Stimulated activated CD8-positive, alpha-beta memory T cell treated with anti-CD3 and anti-CD28 coated beads, Interleukin-7, amount 100 ng/mL, for 1 hour (primary cell): ENCODE measurements at places on chromosomes 4 and X.

DNA sequence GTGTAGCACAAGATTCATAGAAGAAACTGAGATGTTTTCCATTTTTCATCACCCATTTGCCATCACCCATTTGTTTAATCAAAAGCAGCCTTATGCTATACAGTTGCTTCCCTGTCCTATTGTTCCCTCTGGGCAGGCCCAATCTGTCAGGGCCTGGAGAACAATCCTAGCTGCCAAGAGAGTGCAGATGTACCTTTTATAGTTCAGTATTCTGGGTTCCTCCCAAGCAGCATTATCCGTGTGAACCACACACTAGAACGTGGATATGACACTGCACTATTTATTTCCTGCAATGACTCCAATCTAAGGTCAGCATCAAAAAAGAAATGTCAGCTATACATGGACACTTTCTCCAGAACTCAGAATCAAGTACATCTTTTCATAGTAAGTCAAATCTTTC, 269.0 kb downstream of the ADGRA3 start:
- no peak for DNase-seq

GRCh38 chr4:169815606-169816005, 57.9 kb upstream of the HPF1 start:
- DNase-seq = no peak

DNA sequence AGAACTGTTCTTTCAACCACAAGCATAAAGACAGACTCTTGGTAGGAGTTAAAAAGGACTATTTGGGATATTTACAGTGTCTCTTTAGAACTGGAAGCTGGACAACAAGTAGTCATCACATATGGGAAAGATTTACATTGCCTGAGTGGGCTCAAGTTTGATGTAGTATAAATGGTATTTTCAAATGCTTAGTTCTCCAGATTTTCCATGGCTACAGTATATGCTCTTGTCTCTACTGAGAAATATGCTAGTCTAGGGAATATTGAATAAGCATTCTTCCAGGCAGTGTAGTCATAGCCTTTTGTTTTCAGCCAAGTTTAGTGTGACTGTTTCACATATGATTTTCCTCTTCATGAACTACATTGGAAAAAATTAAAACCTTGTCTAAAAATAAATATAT, 315.6 kb downstream of the ARHGAP24 start:
- no peak for DNase-seq

DNA sequence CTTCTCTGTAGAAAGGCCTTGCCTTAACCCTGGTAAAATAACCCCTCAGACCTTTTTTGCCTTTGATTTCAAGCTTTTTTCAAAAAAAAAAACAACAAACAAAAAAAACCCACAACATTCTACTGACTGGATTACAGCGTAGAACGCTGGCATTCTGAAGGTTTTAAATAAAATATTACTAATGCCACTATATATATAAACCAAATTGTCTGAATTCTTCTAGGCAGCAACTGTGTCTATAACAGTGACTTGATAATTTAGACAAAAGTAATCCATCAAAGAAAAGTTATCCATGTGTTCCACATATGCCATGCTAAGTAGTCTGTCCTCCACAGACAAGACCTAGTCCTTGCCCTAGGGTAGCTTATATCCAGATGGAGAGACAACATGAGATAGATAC, 33.6 kb upstream of the CXCL8 start:
- no peak for DNase-seq

- DNase-seq = no peak
These were observed 101.3 kb downstream of the SLC2A9 start for GRCh38 chr4:9920029-9920428.

DNA sequence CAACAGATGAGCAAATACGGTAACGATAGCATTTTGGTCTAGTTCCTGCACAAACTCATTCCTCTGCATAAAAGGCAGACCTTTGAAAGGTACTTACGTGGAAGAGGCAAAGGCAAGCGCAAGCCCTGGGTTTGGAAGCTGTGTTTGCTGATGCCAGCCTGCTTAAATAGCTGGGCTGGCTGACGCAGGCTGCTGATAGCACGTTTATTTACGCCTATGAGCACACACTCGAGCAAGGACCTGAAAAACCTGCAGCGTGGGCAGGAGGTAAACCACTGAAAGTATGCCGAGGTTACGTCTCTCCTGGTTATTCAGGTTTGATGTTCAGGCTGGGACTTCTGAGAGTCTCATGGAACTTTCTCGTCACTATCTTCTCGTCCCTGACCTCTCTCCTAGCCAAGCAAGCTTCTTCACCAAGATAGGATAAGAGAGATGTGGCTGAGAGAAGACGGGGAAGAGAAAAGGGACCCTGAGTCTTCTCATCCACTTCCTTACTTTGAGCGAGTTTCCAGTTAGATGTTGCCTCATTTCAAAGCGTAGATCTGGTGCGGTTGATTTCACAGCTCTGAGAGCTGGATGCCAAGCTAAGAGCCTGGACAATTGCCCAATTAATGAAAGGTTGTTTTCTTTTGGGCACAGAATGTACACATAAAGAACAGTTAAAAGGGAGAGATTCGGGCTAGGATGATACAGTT, at the start of gene HOPX:
TSS of gene HOPX (minus strand) at position 139 of the 695 bp plus-strand sequence. CDS start 23,480 bp downstream, outside the sequence.
- no peak for DNase-seq

- no peak for DNase-seq
These were observed 211.4 kb downstream of the CXXC4 start for GRCh38 chr4:104283303-104283702.

- no peak for DNase-seq
These were observed 512.8 kb upstream of the PCDH7 start for GRCh38 chr4:30207389-30207788.

GRCh38 chrX:69072486-69073006, 92.7 kb downstream of the PJA1 start:
- DNase-seq = no peak

DNA sequence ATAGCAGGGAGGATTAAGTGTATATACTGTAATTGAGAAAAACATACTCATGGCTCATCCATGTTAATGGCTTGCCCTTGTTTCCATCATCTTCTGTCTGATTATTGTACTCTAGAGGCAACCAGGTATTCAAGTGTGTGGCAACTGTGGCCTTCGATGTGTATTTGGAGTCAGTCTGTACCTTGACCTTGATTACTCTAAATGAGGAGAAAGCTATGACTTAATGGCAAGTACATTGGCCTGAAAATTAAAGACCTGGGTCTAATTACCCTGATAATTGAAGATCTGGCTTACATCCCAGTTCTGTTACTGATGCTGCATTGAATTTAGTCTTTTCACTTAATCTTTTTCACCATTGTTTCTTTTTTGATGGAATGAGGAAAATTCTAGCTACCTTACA, 409.2 kb downstream of the CCSER1 start:
- no peak for DNase-seq

DNA sequence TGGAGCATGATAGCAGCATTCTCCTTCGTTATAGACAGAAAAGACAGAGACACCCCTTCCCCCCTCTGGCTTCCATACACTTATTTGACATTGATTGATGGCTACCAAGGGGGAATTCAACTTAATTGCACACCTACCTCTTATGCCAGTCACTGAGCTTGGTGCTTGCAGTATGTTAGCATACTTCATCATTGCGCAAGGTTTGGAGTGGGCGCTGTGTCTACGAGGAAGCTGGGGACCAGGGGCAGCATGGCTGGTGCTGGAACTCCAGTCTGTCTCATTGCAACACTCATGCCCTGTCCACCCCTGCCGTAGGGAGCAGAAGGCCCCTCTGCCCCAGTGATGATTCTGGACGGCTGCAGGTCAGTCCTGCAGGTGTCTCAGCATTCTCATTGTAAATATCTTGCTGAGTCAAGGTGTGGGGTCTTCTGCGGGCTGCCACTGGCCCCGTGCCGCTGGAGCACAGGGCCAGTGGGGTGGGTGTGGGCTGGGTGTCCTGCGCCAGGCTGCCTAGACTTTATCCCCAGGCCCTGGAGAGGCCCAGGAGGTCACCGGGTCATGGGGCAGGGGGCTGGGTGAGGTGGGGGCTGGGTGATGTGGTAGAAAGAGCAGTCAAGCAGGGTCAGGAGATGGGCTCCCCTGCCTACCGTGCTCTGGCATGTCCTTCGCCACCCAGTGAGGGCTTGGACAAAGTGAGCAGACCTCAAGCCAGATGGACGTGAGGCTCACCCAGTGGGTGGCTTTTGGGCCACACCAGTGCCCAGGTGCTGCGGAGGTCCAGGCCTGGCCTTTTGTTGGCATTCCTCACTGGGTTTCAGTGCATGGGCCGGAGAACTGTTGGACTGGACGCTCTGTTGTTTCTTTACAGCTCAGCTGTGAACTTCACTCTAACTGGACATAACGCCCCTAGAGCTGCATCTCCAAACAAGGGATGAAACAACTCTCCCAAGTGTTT, 85.5 kb downstream of the PSAPL1 start:
- no peak for DNase-seq

DNA sequence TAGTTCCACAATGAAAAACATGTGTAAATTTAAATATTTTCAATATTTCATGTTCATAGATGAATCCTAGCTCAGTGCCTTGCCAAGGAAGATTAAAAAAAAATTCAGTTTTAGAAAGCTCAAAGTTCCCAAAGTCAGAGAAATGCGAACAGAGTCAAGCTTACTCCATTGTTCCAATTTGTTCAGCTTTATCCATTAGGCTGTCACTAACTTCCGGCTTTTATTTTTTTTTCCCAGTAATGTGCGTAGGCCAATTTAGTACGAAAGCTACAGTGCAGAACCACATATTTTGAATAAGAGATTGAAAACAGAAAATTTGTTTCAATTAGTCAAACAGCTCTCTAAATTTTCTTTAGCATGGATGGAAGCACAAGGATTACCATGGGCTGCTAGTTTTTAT, 23.1 kb upstream of the KLHL2 start:
- no peak for DNase-seq

DNA sequence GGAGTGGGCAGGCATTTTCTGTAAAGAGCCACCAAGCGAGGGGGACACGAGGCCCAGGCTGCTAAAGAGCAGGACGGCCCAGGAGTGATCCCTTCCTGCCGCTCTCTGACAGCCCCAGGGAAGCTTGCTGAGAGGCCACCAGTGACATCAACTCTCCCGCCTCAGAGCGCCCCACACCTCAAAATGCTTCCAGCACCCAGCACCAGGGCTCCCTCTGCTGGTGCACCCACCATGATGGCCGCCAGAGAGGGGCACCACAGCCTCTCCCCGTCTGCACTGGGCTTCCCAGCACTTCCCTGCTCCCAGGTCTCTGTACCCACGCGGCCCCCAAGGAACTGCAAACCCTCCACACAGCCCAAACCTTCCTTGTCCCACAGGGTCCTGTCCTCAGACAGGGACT, 40.4 kb downstream of the GAK start:
- no peak for DNase-seq

GRCh38 chr4:184477201-184477999, 3.0 kb upstream of the IRF2 start:
- no peak for DNase-seq

DNA sequence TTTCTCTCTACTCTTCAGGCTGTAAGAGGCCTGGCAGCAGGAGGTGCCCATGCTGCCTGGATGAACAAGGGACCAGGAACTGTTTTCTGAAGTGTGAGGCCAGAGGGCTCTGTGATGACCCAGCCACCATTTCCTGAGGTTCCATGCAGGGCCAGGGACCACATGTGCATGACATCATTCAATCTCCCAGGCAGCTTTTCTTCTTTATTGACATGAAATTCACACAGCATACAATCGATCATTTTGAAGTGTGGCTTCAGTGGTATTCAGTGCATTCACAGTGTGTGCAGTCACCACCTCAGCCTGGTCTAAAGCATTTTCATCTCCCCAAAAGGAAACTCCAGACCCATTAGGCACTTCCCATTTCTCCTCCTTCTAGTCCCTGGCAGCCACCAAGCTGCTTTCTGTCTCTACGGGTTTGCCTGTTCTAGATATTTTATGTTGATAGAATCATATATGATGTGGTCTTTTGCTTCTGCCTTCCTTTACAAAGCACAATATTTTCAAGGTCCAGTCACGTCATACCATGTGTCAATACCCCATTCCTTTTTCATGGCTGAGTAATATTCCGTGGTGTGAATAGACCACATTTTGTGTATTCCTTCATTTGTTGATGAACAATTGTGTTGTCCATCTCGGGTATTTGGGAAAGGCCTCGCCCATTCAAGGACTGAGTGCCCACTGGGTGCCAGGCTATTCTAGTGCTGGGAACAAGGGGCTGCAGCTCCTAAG, 93.1 kb downstream of the PSAPL1 start:
- DNase-seq = no peak

DNA sequence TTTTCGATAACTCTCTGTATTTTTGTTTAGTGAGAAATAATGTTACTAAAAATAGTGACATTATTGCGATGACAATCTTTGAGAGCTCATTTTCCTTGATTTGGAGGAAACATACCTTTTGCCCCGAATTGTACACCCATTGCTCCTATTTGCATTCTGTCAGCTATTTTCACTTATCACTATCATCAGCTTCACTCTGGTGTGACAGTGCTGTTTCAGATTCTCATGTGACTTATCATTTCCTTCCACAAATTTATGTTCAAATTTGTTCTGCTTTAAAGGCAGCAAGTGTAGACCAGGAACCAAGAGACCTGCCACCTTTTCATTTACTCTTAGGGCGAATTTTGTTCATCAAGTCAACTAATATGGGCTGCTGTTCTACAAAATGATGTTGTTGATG, 179.4 kb downstream of the RBM46 start:
- DNase-seq = no peak

- DNase-seq = no peak
These were observed 36.7 kb downstream of the CHRDL1 start for GRCh38 chrX:110758781-110759422.
